ENCODE measurements at places on chromosomes 11 and 22.

DNA sequence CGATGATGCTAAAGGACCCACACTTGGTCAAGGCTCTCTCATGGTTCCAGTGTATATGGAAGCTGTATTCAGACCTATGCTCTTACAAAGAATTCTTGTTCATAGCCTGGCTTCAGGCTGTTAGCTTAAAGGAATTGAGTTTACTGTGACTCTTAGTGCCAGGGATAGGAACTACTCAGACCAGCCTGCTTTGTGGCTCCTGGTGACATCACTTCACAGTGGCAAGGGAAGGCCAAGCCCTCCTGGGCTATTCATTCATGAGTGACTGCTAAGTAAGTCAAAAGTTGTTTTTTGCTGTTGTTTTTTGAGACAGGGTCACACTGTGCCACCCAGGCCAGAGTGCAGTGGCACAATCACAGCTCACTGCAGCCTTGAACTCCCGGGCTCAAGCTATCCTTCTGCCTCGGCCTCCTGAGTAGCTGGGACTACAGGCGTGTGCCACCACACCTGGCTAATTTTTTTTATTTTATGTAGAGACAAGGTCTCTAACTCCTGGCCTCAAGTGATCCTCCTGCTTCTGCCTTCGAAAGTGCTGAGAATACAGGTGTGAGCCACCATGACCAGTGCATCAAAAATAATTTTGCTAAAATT is 9.6 kb downstream of the ART5 start:
- DNase-seq: no peak

DNA sequence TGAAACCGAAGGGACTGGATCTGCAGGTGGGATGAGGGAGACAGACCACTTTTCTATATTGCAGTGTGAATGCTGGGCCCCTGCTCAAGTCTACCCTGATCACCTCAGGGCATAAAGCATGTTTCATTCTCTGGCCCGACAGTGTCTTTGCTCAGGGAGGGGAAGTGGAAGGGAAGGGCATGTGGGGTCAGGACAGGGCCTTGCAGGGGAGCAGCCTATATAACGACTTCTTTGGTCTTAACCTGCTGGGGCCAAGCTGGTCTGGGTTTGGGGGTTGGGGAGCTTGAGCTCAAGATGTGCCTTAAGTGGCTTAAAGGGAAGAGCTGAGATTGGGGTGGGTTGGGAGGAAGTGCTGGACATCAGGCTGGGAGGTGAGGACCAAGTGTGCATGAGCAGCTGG is 86.4 kb downstream of the GDPD4 start:
- DNase-seq: no peak

- no peak for DNase-seq
Observed at GRCh38 chr11:118051611-118052461, 25.0 kb upstream of the TMPRSS4 start.

DNA sequence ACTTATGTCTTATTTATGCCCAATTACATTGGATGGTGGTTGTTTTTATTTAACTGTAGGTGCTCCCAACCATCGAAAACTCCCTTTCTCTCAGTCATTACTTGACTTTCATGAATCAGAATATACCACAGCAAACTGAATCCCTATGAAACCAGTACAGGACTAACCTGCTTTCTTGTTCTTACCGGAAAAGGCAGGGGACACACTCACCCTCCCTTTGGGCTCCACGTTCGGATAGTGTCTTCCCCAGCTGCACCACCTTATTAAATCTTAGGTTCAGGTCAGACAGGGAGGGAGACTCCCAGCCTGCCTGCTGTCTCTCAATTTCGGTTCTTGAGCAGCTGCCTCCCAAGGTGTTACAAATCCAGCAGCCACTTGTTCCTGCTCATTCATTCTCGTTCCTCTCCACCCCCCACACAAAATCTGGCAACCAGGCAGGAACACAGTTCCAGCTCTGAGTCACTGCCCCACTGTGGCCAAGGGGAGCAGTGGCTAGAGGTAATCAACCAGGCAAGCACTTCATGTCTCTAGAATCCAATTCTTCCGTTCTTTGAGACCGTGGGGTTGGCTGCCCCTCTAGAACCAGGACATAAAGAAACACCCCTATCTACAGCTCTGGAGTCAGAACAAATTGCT is 133.0 kb downstream of the PLEKHA7 start:
- DNase-seq: no peak

GRCh38 chr11:75073459-75074190 is 23.1 kb downstream of the OR2AT4 start:
- no peak for DNase-seq

DNA sequence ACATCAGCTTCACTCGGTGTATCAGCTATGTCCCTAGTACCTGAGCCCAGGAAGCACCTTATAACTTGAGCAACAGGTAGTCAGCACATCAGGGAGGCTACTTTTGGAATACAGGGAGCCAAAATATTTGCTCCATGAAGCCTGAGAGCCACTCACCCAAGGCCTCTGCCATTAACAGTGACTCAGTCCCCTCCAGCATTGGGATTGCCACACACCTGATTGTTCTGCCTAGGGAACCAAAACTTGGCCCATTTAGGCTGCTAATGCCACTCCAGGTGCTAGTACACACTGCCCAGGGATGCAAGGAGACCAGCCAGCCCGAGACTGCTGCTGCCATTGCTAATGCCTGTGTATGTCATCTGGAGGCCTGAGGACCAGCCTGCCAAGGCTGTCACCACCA is 773.6 kb upstream of the TENM4 start:
- no peak for DNase-seq

DNA sequence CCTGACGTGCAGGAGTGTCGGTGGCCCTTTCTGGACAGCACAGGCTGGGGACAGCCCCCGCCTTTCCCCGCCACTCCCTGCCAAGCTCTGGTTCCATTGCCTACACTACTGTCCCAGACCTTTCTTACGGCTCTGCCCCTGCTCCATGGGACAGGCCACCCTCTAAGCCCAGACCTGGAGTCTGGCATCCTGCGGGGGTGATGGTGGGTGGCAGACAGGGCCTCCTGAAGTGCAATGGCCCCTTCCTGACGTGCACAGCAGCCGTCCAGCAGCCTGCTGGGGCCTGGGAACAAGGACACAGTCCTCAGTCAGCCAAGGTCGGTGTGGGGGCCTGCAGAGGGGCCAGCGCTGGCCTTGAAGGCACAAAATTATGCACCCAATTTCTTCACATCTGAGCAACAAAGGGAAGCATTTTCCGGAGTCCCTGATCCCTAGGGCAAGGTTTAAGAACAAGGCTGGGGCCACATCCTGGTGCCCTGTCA is 79.7 kb upstream of the KCNQ1OT1 start:
- DNase-seq: no peak

GRCh38 chr11:2264366-2265053 is 5.9 kb downstream of the ASCL2 start:
- no peak for DNase-seq

- no peak for DNase-seq
Observed at GRCh38 chr11:74311352-74311926, at the start of gene P4HA3. P4HA3 (minus strand) TSS chr11:74311640; CDS start chr11:74311611, 29 bp downstream.

- DNase-seq: no peak
Observed at GRCh38 chr11:72844356-72844755, 30.1 kb downstream of the ATG16L2 start.

- DNase-seq: no peak
Observed at GRCh38 chr22:50602338-50602700, 1.7 kb downstream of the MAPK8IP2 start.

DNA sequence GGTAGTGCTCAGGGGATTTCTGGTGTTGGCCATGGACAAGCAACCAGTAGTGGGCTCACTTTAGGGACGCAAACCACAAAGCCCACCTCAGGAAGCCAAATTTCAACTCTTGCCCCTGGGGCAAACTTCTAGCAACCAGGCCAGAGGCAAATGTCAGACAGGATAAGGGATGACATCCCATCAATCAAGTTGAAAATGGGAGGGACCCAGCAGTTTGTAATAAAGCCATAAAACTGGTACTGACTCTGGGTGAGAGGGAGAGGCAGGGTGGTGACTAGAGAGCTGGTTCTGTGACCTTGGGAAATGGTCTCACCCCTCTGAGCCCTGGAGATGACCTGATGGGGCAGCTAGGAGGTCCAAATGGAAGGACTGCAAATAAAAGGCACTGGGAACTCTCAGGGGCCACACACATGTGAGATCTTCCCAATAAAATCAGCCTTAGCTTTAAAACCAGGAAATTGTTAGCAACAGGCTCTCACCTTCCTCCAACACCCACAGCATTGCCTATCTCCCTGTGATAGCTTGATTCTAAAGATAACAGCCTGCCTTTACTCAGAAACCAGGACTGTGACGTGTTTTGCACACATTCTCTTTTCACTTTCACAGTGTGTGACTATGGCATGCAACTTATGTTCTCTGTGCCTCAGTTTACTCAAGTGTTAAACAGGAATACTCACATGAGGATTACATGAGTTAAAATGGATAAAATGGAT is 6.4 kb upstream of the TBC1D10A start:
- DNase-seq: no peak

DNA sequence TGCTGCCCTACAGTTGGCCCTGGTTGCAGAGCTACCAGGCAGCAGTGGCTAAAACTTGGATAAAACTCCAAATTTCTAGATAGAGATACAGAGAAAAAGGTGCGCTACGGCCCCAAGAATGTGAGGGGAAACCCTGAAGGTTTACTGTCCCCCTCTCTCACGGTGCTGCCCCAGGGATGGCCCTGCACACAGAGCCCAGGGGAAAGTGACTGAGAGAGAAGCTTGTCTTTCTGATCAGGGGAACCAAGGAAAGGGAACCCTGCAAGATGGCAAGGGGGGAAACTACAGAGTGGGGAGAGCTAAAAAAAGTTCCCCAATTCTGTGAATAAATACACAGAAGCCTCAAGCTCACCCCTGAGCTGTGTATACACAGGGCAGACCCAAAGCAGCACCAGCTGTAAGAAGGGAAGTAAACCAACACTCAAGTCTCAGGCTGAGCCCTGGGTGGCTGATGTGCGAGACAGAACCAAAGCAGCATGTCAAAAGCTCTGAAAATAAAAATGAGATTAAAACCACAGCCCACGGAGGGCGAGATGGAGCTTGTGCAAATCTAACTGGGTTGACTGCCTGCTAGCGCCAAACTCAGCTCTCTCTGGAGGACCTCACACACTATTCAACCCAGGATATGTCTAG is 22.1 kb downstream of the GNB1L start:
- no peak for DNase-seq

Measured in SW 1271 (cell line).